ENCODE measurements at places on chromosomes 11 and 22. TPM values are rescaled to one million over a fixed set of nuclear protein-coding genes. Genes with fewer than 3 reads are reported as not detected.

DNA sequence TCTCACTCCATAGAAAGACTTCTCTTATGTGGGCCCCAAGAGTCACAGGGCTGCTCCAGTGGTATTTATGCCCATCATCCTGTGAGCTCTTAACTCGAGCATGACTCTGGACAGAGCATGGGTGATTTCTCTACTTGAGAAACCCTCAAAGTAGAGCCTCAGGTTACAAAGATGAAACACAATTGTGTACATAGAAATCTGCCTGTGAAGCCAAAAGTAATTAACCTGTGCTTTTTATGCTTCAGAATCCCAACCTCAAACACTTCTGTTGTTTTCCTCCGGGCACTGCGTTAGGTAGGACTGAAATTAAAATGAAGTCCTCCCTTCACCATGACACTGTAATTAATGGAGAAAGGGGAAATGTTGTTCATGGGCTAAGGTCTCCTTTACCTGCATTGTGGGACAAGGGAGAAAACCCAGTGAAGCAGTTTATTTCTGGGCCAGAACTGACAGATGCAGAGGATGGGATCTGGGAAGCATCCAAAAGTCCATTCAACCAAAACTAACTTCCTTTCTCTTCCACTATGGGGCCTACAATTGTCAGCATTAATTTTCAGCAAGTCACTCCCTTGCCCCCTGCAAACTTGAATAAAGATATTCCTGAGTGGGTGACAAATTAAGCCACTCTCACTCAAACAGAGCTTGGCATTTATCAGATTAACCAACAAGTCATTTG, 24.1 kb upstream of the POU2AF1 start:
- no peak for ATAC-seq

DNA sequence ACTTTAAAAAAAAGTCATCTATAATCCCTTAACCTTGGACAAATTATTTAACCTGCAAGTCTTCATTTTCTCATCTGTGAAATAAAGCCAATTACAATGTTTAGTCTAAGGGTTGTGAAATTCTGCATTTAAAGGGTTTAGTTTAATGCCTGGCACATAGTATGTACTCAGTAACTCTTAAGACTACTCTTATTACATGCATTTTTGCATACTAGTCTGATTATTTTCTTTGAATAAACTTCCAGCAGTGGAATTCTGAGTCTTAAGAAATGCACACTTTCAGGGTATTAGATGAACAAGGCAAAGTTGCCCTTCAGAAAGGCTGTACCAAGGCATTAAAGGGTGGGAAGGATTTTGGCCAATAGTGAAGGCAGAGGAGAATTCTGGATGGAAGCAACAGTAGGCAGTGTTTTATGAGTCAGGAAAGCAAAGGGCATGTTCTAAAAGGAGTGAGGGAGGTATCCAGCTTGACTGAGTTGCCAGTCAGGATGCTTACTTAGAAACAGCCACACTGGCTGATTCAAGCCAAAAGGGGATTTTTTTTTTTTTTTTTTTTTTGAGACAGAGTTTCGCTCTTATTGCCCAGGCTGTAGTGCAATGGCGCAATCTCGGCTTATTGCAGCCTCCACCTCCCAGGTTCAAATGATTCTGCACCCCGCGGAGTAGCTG, 50.5 kb downstream of the SWAP70 start:
- peak; percentile 28 for ATAC-seq

DNA sequence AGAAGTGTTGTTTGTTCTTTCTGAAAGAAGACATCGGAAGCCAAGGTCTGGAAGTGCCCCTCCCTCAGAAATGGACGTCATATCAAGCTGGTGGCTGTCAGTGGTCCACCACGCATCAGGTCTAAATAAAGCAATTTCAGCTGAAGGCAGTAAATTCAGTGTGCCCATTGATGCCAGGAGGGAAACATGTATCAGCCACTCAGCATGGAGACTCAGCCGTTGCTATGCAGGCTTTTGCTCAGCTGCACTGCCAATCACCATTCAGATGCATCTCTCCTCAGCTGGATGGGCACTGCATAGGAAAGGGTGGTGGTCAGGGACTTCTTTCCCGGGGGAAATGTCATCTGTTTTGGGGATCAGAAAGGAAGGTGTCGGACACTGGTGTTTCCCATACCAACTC, 878.2 kb downstream of the NTM start:
- no peak for ATAC-seq

- no peak for ATAC-seq
Measured at GRCh38 chr11:83819931-83820549, 533.9 kb upstream of the CCDC90B start.

- no peak for ATAC-seq
Measured at GRCh38 chr11:65588199-65589054, 7.2 kb downstream of the KCNK7 start.

GRCh38 chr11:75530577-75530976, 4.8 kb upstream of the GDPD5 start:
- no peak for ATAC-seq

DNA sequence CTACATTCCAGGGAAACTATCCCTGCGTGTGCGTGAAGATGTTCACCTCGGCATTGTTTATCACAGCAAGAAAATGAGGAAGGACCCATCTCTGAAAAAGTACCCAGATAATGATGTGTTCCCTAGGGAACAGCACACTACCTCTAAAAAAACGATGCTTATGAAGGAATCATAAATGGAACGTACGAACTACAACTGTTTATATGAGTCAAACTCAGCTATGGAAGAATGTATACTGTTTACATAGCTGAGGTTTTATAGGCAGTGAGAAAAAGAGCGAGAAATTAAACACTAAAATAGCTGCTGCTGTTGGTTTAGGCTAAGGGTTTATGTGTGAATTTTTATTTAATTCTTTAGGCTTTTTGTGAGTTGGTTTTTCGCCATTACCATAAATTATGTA, 48.9 kb downstream of the APOL1 start:
- no peak for ATAC-seq

Gene KCNQ1OT1
- 6.9 TPM for total RNA-seq

Gene CARD10
- total RNA-seq, result 3.2 TPM

Gene OTOG
- total RNA-seq, result 0.09 TPM

Measured in motor neuron (in vitro differentiated cells).